Activated B cell treated with CpG ODN at 0.5 μM for 24 hours (primary cell): ENCODE measurements at places on chromosomes 13 and 19.

- DNase-seq = no peak
- no peak overlapping the region for H3K4me3 ChIP-seq
- H3K27me3 ChIP-seq = peaks cover 21% of the 10 kb centered on the region
- H3K27ac ChIP-seq = no peak overlapping the region
Measured at GRCh38 chr19:15623711-15624318, 8.8 kb downstream of the CYP4F8 start.

DNA sequence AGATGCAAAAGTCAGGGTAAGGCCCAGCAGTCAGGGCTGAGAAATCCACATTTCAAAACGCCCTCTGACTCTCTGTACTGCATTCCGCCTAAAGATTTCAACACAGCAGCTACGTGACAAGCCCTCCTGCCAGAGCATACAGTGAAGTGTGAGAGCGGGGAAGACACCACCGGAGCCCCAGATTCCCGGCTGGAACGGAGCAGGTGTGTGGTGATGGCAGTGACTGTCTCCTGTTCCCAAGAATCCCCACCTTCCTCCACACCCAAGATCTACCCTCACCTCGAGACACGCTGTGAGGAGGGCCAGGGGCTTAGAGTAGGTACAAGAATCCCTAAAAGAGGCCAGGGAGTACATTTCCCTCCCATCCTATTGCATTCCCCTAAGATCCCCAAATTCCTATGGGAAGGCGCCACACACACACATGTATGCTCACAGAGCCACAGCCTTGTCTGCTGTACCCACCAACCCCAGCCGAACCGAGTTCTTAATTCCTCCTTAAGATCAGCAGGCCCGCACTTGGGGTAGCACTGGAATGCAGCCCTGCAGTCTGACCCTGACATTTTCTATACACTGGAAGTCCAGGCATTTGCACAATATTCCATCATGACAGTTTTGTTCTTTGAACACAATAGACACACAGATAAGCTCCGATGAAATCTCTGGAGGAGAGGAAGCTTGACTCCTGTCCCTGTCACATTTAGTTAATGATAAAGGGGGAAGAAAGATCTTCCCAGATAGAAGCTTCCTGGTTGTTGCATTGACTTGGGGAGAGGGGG lies 102.9 kb downstream of the FOXO1 start:
- peaks cover 87% of the 10 kb centered on the region for H3K4me1 ChIP-seq
- DNase-seq = no peak
- H3K27me3 ChIP-seq = no peaks in the 10 kb centered on the region
- H3K27ac ChIP-seq = peak overlapping the region; percentile 77
- peaks cover 32% of the 10 kb centered on the region for H3K36me3 ChIP-seq

GRCh38 chr13:97515643-97516042 lies 81.7 kb downstream of the RAP2A start:
- no peaks in the 10 kb centered on the region for H3K4me1 ChIP-seq
- no peaks in the 10 kb centered on the region for H3K36me3 ChIP-seq
- H3K4me3 ChIP-seq = no peak overlapping the region
- no peak overlapping the region for H3K27ac ChIP-seq
- H3K27me3 ChIP-seq = peaks cover 16% of the 10 kb centered on the region
- DNase-seq = no peak

DNA sequence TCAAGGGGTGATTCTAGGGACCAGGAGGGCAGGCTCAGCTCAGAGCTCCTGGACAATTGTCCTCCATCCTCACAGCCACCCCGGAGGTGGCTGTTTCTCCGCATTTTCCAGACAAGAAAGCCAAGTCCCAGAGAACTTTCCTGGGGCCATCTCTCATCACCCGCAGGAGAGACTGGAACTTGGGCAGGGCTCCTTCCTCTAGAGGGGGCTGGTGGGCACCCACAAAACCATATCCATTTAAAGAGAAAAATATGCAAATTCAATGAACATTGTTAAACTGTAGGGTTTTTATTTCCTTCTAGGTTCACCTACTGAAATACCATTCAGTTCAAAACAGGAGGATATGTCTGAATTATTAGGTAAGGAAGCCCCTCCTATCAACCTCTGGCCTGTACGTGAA lies 16.6 kb downstream of the SPACA7 start:
- no peak overlapping the region for H3K27ac ChIP-seq
- H3K4me3 ChIP-seq = no peak overlapping the region
- no peaks in the 10 kb centered on the region for H3K4me1 ChIP-seq

GRCh38 chr19:50500060-50500752 lies 10.8 kb downstream of the JOSD2 start:
- H3K4me1 ChIP-seq = no peaks in the 10 kb centered on the region
- no peak for DNase-seq
- peaks cover 6% of the 10 kb centered on the region for H3K36me3 ChIP-seq
- H3K27ac ChIP-seq = no peak overlapping the region
- no peaks in the 10 kb centered on the region for H3K27me3 ChIP-seq
- H3K4me3 ChIP-seq = no peak overlapping the region

GRCh38 chr13:29847501-29847983 lies 2.9 kb downstream of the UBL3 start:
- peaks cover 46% of the 10 kb centered on the region for H3K4me1 ChIP-seq
- DNase-seq = no peak
- peaks cover 11% of the 10 kb centered on the region for H3K36me3 ChIP-seq
- peak overlapping the region; percentile 84 for H3K4me3 ChIP-seq

GRCh38 chr19:14089412-14089661 lies 1.2 kb downstream of the SAMD1 start:
- no peak for DNase-seq
- H3K4me3 ChIP-seq = peak overlapping the region; percentile 83
- H3K36me3 ChIP-seq = peaks cover 17% of the 10 kb centered on the region
- H3K4me1 ChIP-seq = peaks cover 18% of the 10 kb centered on the region

DNA sequence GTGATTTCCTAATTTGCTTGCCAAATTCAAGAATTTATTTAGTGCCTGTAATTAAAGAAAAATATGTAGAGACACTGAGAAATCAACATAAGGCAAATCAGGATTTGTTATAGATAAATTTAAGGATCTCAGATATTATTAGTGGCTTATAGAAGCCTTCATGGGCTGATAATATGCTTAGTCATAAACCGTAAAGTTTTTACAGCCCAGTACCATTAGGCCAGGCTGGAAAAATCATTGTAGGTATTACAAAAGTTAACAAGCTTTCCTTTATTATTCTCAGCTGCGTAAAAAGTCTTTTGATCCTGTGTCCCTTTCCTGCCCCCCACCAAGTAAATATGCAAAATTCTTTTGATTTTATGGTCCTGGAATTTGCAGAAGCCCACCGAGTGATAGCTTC lies 58.2 kb downstream of the SLITRK6 start:
- DNase-seq = no peak
- H3K4me1 ChIP-seq = no peaks in the 10 kb centered on the region
- no peak overlapping the region for H3K27ac ChIP-seq
- H3K27me3 ChIP-seq = no peaks in the 10 kb centered on the region

GRCh38 chr19:53912653-53913052 lies 3.6 kb downstream of the CACNG7 start:
- DNase-seq = no peak
- no peaks in the 10 kb centered on the region for H3K36me3 ChIP-seq
- no peak overlapping the region for H3K27ac ChIP-seq
- H3K27me3 ChIP-seq = peaks cover 44% of the 10 kb centered on the region
- H3K4me3 ChIP-seq = no peak overlapping the region

- H3K4me1 ChIP-seq = peaks cover 11% of the 10 kb centered on the region
- no peak overlapping the region for H3K27ac ChIP-seq
- H3K4me3 ChIP-seq = no peak overlapping the region
- no peaks in the 10 kb centered on the region for H3K36me3 ChIP-seq
Measured at GRCh38 chr19:38977445-38978325, 2.1 kb upstream of the FBXO17 start.

DNA sequence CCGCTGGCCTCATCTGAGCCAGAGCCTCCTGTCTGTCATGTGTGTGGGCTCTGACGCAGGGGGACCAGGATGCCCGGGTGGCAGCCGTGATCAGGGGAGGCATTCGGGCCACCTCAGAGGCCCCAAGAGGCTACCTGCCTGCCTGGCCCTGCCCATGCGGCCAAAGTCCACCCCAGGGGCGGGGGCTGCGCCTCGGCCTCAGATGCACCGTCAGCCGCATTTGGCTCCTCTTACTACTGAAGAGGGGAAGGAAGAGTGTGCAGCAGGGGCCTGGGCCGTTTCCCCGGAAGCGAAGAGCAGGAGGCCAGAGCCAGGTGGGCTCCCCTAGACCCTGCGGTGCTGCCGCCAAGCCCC lies 34.0 kb downstream of the C13orf46 start:
- no peak for DNase-seq
- no peaks in the 10 kb centered on the region for H3K4me1 ChIP-seq
- H3K36me3 ChIP-seq = no peaks in the 10 kb centered on the region
- H3K27me3 ChIP-seq = peaks cover 8% of the 10 kb centered on the region
- no peak overlapping the region for H3K27ac ChIP-seq

GRCh38 chr13:106503730-106504453 lies 31.6 kb downstream of the EFNB2 start:
- peaks cover 12% of the 10 kb centered on the region for H3K27me3 ChIP-seq
- no peak overlapping the region for H3K27ac ChIP-seq
- no peaks in the 10 kb centered on the region for H3K36me3 ChIP-seq
- peaks cover 4% of the 10 kb centered on the region for H3K4me1 ChIP-seq

- no peaks in the 10 kb centered on the region for H3K27me3 ChIP-seq
- no peaks in the 10 kb centered on the region for H3K36me3 ChIP-seq
- no peak for DNase-seq
- H3K4me3 ChIP-seq = no peak overlapping the region
Measured at GRCh38 chr13:50446611-50447010, 396.9 kb downstream of the DLEU7 start.

- H3K36me3 ChIP-seq = no peaks in the 10 kb centered on the region
- H3K27ac ChIP-seq = no peak overlapping the region
- no peak for DNase-seq
- no peak overlapping the region for H3K4me3 ChIP-seq
- H3K4me1 ChIP-seq = no peaks in the 10 kb centered on the region
Measured at GRCh38 chr13:53411463-53411862, 382.9 kb downstream of the OLFM4 start.

DNA sequence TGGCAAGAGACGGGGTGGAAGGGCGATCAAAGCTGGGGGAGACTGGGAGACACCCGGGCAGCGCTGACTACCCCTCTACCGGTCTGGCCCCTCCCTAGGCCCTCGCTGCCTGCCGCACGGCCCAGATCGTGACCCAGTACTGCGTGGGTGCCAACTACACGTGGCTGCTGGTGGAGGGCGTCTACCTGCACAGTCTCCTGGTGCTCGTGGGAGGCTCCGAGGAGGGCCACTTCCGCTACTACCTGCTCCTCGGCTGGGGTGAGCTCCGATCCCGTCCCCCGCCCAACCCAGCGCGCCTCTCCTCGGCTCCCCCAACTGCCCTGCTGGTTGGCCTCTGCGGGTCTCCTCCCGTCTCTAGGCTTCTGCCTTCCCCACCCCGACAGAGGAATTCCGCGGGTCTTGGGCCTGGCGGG lies 8.8 kb downstream of the GIPR start:
- H3K4me1 ChIP-seq = peaks cover 18% of the 10 kb centered on the region
- DNase-seq = peak; percentile 26
- peaks cover 11% of the 10 kb centered on the region for H3K27me3 ChIP-seq
- H3K27ac ChIP-seq = no peak overlapping the region

- DNase-seq = no peak
- H3K36me3 ChIP-seq = peaks cover 9% of the 10 kb centered on the region
- H3K4me1 ChIP-seq = no peaks in the 10 kb centered on the region
- no peaks in the 10 kb centered on the region for H3K27me3 ChIP-seq
Measured at GRCh38 chr13:98937911-98938381, 39.9 kb downstream of the DOCK9 start.
